CD4-positive, alpha-beta T cell treated with Interleukin-4 for 4 hours (primary cell): ENCODE measurements at places on chromosomes 16 and 17.

DNA sequence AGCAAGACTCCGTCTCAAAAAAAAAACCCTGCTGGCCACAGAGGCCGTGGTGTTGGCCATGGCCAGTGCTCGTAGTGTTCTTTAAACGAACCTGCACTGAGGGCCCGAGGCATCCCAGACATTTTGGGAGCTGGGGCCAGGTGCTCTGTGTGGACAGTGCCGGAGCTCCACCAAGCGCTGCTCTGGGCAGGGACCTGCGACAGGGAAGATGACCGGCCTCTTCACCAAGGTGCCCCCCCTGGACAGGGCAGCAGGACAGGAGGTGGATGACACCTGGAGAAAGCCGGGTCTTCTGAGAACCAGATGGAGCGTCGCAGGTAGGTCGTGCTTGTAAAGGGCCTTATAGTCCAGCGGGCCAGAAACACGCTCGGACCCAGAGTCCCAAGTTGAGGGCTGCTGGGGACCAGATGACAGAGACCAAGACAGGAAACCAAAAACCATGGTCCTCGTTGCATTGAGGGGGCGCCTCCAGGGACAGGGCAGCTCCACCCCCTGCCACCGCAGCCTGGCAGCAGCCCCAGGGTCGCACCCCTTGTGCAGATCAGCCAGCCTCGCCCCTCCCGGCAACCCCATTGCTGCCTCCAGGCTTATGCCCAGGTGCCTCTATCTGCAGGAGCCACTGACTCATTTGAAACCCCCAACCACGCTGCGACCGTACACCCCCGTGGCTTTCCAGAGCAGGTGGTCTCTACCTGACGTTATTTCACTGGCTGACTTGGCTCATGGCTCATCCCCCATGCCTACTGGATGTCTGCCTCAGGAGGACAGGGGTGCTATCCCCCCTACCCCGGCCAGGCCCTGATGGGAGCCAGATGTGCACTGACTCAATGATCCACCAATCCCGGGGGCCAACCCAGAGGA lies 4.2 kb upstream of the NTN3 start:
- no peak for DNase-seq

DNA sequence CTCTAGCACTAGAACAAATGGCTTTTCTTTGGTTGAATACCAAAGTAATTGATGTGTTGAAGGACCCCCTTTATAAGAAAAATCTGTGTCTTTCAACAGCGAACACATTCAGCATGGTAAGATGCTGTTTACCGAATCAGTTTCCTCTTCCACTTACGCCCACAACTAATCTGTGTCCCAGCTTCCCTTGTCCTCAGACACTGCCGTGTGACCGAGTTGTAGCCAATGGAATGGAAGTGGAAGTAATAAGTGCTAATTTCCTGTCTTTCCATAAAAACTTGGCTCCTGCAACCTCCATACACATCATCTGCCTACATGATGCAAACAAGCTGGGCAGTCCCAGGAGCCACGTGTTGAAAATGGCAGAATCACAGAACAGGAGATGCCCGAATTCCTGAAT lies 10.4 kb downstream of the CDIPT start:
- no peak for DNase-seq

GRCh38 chr16:53121043-53121620 lies 66.3 kb downstream of the CHD9 start:
- DNase-seq: no peak

- no peak for DNase-seq
Observed at GRCh38 chr17:82487910-82488309, 29.4 kb downstream of the NARF start.

GRCh38 chr17:47373002-47373401 lies 49.2 kb downstream of the EFCAB13 start:
- DNase-seq: no peak

GRCh38 chr16:80407265-80407987 lies 133.4 kb upstream of the DYNLRB2 start:
- no peak for DNase-seq
